ENCODE measurements at places on chromosomes 1 and 21.

DNA sequence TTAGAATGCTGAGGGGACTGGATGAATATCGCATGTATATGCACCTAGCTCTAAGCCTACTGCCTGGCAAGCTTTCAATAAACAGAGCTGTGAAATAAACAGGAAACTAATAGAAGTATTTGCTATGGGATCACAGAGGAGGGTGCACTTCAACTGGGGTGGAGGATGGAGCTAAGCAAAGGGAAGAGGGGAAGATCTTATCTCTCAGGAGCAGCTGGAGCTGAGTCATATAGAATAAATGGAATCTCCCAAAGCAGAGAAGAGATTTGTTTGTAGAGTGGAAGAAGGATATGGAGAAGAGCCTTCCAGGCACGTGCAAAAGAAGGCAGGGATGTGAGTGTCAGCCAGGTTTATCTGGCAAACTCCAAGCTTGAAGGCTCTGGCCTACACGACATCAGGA is 17.0 kb upstream of the KCNA10 start:
- DNase-seq, result no peak

GRCh38 chr1:60695716-60696171 is 386.6 kb upstream of the NFIA start:
- DNase-seq, result no peak

DNA sequence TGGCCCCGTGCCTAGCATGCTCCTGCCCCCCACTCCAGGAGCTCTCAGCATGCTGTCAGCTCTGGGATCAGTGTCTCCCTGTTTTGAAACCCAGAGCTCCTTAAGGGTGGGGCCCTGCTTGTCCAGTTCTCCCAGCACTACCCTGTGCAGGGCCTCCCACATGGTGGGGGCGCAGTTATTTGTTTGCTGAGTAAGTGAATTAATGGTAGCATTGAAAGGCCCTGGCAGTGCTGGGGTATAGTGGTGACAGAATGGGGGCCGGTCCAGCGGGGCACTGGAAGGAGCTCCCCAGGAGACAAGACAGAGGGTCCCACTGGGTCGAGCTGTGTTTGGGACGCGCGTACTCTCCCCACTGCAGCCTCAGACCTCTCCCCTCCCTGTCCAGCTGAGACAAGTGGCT is 99.9 kb downstream of the NPHP4 start:
- no peak for DNase-seq

GRCh38 chr1:218394416-218394815 is 49.3 kb downstream of the TGFB2 start:
- no peak for DNase-seq

DNA sequence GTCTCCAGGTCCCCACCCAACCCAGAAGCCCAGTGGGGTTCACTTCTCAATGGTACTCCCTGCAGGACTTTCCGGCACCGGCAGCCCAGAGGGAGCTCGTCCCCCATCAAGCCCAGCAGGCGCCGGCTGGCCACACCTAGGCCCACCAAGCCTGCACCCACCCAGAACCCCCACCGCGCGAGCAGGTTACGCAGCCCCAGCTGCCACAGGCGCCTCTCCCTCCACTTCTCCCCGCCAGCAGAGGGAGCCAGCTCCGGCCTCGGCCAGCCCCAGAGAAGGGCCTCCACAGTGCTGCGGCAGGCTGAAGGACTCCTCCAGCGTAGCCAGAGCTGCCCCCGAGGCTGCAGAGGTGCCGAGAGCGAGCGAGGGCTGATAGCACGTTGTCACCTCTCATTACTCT is 722.3 kb downstream of the PLA2G4A start:
- no peak for DNase-seq

DNA sequence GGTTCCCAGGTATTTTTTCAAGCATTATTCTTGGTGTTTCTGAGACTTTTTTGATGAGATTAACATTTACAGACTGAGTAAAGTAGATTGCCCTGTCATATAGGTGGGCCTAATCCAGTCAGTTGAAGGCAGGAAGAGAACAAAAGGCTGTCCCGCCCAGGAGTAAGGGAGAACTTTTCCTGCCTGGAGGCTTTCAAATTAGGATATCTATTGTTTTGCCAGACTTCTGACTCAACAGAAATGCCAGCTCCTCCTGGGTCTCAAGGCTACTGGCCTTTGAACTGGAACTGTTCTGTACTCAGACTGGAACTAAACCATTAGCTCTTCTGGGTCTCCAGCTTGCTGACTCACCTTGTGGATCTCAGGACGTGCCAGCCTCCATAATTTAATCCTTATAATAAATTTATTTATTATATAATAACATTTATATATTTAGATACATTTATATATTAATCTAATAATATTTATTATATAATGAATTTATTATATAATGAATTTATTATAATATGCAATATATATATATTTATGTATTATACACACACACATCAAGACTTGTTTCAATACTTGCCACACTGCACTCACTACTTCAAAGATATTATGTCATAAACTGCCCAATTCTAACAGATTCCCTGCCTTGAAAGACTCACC is 510.8 kb upstream of the B3GALT2 start:
- DNase-seq, result no peak

- no peak for DNase-seq
Measured at GRCh38 chr21:32303385-32303784, 4.7 kb downstream of the MRAP start.

GRCh38 chr1:156382561-156382960 is 13.6 kb downstream of the RHBG start:
- no peak for DNase-seq

DNA sequence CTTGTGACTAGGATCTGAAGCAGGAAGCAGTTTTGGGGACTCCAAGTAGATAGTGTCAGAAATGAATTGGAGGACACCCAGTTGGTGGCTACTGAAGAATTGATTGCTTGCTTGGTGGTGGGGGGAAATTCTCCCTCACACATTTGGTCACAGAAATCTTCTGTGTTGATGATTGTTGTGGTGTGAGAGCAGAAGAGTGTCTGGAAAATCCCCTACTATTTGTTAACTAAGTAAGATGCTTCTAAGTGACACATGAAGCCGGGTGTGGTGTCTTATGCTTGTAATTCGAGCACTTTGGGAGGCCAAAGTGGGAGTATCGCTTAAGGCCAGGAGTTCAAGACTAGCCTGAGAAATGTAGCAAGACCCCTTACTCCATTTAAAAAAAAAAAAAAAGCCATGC is 22.5 kb upstream of the IPP start:
- no peak for DNase-seq
